GM23248 (cell line): ENCODE measurements at places on chromosomes 1 and 21. TPM values are rescaled to one million over a fixed set of nuclear protein-coding genes. Genes with fewer than 3 reads are reported as not detected.
A peak's percentile ranks its signal among the peaks of the same experiment; 100 is the strongest.

Gene SELP
- total RNA-seq = not detected in 2 replicates

Gene COL6A1
- total RNA-seq = 1,783 and 1,897 TPM in 2 replicates

Gene ANXA9
- not detected in 2 replicates for total RNA-seq

Gene IGSF21
- not detected in 2 replicates for total RNA-seq

Gene MX1
- 1.6 and 1.9 TPM in 2 replicates for total RNA-seq

Gene GBP1
- total RNA-seq = 25.2 and 42.5 TPM in 2 replicates

Gene RGS16
- 0.11 and 0.89 TPM in 2 replicates for total RNA-seq

Gene ERRFI1
- total RNA-seq = 50.8 and 55.1 TPM in 2 replicates

Gene HYI
- 28.5 and 35.7 TPM in 2 replicates for total RNA-seq

Gene TSSK3
- total RNA-seq = 0.22 TPM in 1 of 2 replicates, not detected in the other

Gene GPR153
- 8.0 and 8.6 TPM in 2 replicates for total RNA-seq

Gene ECE1
- total RNA-seq = 100 and 124 TPM in 2 replicates

DNA sequence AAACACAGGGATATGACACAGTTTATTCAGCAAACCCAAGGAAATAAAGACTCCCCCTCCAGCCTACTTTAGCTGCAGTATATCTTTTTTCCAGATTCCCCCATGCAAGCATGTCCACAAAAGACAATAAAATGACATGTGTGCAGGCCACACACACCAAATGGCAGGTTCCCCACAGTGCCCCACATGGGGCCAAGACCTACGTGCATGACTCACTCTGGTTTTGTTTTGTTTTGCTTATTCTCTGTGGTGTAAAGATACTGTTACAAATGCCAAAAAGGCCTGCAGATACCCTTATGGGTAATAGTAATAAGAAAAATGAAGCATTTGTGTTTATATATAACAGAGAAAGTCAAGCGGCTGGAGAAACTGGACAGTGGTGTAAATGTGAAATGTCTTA is 71.6 kb downstream of the RD3 start:
- DNase-seq = peak; percentile 55
- H3K36me3 ChIP-seq = no peaks in the 10 kb centered on the region
- H3K27me3 ChIP-seq = no peaks in the 10 kb centered on the region
- H3K4me3 ChIP-seq = no peak overlapping the region
- peak overlapping the region; percentile 24 for H3K27ac ChIP-seq
- H3K4me1 ChIP-seq = peaks cover 20% of the 10 kb centered on the region

- peaks cover 14% of the 10 kb centered on the region for H3K4me1 ChIP-seq
- H3K4me3 ChIP-seq = no peak overlapping the region
- DNase-seq = no peak
- H3K27ac ChIP-seq = no peak overlapping the region
- no peaks in the 10 kb centered on the region for H3K27me3 ChIP-seq
These were observed 110.3 kb downstream of the SEC16B start for GRCh38 chr1:177859572-177859971.

DNA sequence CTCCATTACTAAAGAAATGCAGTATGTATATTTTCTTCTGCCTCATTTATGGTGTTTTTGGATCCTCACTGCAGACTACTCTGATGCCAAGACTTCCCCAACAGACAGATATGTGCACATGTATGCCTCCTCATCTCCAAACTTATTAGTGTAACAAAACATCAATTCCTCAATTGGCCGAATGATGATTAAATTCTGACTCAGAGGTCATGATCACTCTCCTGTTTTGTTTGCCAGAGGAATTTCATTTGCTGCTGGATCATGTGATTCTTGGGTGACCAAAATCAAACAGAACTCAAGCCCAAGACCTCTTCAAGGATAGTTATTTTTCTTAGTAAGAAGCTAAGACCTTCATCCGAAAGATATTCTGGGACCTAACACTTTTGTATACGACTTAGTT is 227.6 kb downstream of the LMO4 start:
- no peak overlapping the region for H3K27ac ChIP-seq
- H3K36me3 ChIP-seq = no peaks in the 10 kb centered on the region
- H3K27me3 ChIP-seq = no peaks in the 10 kb centered on the region
- H3K4me3 ChIP-seq = no peak overlapping the region

DNA sequence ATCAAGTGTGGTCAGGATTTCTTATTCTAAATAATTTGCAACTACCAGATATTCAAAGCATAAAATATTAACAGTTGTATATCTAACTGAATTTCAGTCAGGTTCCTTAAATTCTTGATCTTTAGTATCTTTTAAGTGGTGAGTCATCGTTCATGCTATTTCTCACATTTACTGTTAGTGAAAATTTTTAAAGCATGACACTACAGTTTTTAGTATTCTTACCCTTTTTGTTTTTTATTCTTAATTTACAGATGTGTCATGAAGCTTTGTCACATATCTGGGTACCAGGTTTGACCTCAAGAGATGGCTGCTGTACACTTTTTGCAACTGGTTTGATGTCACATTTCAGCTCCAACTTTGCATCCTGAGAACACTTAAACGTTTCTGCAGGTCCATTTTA is 12.7 kb downstream of the AKIRIN1 start:
- peaks cover 85% of the 10 kb centered on the region for H3K36me3 ChIP-seq
- peaks cover 18% of the 10 kb centered on the region for H3K4me1 ChIP-seq
- H3K27ac ChIP-seq = peak overlapping the region; percentile 29
- peak; percentile 72 for DNase-seq
- H3K27me3 ChIP-seq = no peaks in the 10 kb centered on the region
- H3K4me3 ChIP-seq = no peak overlapping the region

DNA sequence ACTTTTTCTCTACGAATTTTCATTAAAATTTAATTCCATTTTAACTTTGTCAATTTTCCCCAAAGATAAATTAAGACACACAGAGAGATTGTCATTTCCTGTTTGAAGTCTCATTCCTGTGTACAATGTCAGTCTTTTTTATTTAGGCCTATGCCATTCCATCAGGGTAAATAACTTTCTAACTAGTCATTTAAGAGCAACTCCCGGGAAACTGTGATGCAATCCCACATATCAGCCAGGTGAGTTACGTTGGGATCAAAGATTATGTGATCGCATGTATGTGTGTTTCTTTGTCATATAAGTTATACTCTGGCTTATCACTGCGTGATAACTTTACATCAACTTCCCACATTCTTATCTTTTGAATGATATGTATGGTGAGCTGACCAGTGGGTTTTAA is 86.1 kb upstream of the S1PR1 start:
- no peaks in the 10 kb centered on the region for H3K27me3 ChIP-seq
- H3K27ac ChIP-seq = no peak overlapping the region
- DNase-seq = peak; percentile 22
- no peaks in the 10 kb centered on the region for H3K36me3 ChIP-seq
- H3K4me1 ChIP-seq = peaks cover 29% of the 10 kb centered on the region

DNA sequence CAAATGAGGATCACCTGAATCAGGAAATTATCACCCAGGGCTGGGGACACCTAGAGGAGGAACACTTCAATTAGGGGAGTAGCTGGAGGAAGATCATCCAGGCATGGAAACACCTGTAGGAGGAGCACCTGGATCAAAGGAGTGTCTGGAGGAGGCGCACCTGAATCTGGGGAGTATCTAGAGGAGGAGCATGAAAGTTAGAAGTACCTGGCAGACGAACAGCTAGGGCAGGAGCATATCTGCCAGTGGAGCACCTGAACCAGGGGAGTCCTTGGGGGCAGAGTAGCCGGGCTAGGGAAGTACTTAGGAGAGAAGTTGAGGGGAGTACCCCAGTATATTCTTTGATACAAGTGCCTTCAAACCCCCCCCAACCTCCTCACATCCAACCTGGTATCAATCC is 1.3 kb downstream of the C1orf210 start:
- no peak overlapping the region for H3K4me3 ChIP-seq
- no peaks in the 10 kb centered on the region for H3K36me3 ChIP-seq

- H3K4me1 ChIP-seq = peaks cover 6% of the 10 kb centered on the region; the same call in 1 of the 2 replicates
- no peaks in the 10 kb centered on the region for H3K36me3 ChIP-seq
- H3K27ac ChIP-seq = no peak overlapping the region
- peak; percentile 32 for DNase-seq
- H3K27me3 ChIP-seq = peaks cover 12% of the 10 kb centered on the region; the same call in 1 of the 2 replicates
These were observed 6.0 kb upstream of the LIN28A start for GRCh38 chr1:26404641-26405040.

- no peak overlapping the region for H3K27ac ChIP-seq
- H3K4me3 ChIP-seq = no peak overlapping the region
- H3K36me3 ChIP-seq = no peaks in the 10 kb centered on the region
- peak; percentile 80 for DNase-seq
These were observed 135.9 kb downstream of the SLC30A10 start for GRCh38 chr1:219792337-219793021.

GRCh38 chr1:92623187-92623778 is 136.6 kb upstream of the GFI1 start:
- no peak overlapping the region for H3K27ac ChIP-seq
- no peak overlapping the region for H3K4me3 ChIP-seq
- no peaks in the 10 kb centered on the region for H3K4me1 ChIP-seq
- no peaks in the 10 kb centered on the region for H3K27me3 ChIP-seq

- no peak overlapping the region for H3K4me3 ChIP-seq
- H3K4me1 ChIP-seq = no peaks in the 10 kb centered on the region
- no peaks in the 10 kb centered on the region for H3K27me3 ChIP-seq
- H3K27ac ChIP-seq = no peak overlapping the region
- no peaks in the 10 kb centered on the region for H3K36me3 ChIP-seq
- DNase-seq = no peak
These were observed 21.2 kb downstream of the CD1E start for GRCh38 chr1:158374860-158375259.

DNA sequence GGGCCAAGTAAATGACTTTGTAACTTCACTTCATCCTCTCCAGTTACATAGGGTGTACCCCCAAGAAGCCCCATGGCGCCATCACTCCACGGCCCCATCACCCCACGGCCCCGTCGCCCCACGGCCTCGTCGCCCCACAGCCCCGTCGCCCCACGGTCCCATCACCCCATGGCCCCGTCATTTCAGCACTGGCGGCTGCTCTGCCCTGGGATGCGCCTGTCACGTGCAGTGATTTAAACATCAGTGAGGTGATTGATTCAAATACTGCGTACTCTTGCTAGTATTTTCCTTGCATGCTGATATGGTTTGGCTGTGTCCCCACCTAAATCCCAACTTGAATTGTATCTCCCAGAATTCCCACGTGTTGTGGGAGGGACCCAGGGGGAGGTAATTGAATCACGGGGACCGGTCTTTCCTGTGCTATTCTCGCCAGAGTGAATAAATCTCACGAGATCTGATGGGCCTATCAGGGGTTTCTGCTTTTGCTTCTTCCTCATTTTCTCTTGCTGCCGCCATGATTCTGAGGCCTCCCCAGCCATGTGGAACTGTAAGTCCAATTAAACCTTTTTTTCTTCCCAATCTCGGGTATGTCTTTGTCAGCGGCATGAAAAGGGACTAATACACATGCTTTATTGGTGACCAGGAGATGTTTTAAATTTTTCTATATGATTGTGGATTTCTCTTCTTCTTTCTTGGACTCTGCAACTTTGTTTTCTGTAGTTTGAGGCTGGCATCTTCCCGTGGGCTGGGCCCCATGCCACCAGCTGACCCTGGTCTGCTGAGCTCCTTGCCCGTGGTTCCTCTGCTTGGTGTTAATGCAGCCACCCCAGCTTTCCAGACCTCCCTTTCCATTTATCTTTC is 50.1 kb upstream of the PCBP3 start:
- DNase-seq = no peak
- no peaks in the 10 kb centered on the region for H3K4me1 ChIP-seq
- peaks cover 27% of the 10 kb centered on the region for H3K27me3 ChIP-seq
- H3K4me3 ChIP-seq = no peak overlapping the region

GRCh38 chr1:54340434-54340833 is 65.8 kb downstream of the SSBP3 start:
- no peak for DNase-seq
- peaks cover 11% of the 10 kb centered on the region for H3K4me1 ChIP-seq
- no peaks in the 10 kb centered on the region for H3K36me3 ChIP-seq
- H3K27me3 ChIP-seq = no peaks in the 10 kb centered on the region
- no peak overlapping the region for H3K27ac ChIP-seq

- H3K27ac ChIP-seq = no peak overlapping the region
- H3K36me3 ChIP-seq = no peaks in the 10 kb centered on the region
- no peak for DNase-seq
- H3K4me1 ChIP-seq = peaks cover 46% of the 10 kb centered on the region
- no peaks in the 10 kb centered on the region for H3K27me3 ChIP-seq
These were observed 4.7 kb downstream of the ADSS2 start for GRCh38 chr1:244447024-244447423.

DNA sequence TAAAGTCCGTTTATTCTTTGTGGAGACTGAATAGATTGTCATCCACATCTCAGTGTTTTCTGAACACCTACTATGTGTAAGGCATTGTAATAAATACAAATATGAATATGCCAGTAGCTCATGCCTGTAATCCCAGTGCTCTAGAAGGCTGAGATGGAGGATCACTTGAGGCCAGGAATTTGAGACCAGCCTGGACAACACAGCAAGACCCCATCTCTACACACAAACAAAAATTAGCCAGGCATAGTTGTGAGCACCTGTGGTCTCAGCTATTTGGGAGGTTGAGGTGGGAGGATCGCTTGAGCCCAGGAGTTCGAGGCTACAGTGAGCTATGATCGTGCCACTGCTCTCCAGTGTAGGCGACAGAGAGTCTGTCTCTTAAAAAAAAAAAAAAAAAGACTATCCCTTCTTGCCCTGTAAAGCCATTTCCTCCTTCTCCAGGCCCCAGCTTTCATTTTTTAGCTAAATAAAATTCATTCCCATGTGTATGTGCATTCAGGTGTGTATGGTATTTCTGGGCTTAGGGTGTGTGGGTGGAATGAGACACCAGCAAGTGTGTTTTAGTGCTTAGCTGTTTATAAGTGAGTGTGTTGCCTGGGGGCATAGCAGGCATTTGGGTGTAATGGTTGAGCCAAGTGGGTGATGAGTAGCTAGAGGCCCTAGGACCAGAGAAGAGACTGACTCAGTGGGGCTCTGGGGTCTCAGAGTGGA is 7.8 kb downstream of the CELSR2 start:
- H3K4me3 ChIP-seq = no peak overlapping the region
- peak; percentile 79 for DNase-seq
- no peak overlapping the region for H3K27ac ChIP-seq
- no peaks in the 10 kb centered on the region; the same call in 1 of the 2 replicates for H3K4me1 ChIP-seq

- no peak overlapping the region for H3K4me3 ChIP-seq
- no peak overlapping the region for H3K27ac ChIP-seq
- no peaks in the 10 kb centered on the region for H3K4me1 ChIP-seq
These were observed 24.6 kb upstream of the CDK11A start for GRCh38 chr1:1748686-1749321.

DNA sequence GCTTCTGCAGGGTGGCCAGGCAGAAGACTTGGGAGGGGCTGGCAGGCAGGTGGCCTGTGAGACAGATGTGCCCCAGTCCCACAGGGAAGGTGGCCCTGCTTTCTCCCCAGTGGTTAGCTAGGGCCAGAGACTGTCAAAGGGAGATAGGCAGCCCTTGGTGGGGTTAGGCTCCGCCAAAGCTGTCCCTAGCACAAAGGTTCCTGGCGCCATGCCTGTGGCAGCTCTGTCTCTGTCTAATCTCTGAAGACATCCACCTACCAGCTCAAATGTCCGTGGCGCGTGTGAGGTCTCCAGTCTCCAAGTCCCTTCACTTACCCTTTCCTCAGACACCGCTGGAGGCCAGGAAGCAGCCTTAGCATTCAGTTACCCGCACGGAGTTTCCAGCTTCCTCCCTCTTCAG is 17.7 kb downstream of the TCP10L start:
- H3K36me3 ChIP-seq = no peaks in the 10 kb centered on the region
- DNase-seq = no peak
- H3K27me3 ChIP-seq = no peaks in the 10 kb centered on the region
- no peak overlapping the region for H3K27ac ChIP-seq

GRCh38 chr1:106456832-106457231 is 599.6 kb upstream of the PRMT6 start:
- no peak overlapping the region for H3K27ac ChIP-seq
- no peaks in the 10 kb centered on the region for H3K36me3 ChIP-seq
- no peaks in the 10 kb centered on the region for H3K27me3 ChIP-seq
- DNase-seq = no peak
- no peak overlapping the region for H3K4me3 ChIP-seq
